ENCODE measurements at places on chromosomes 11 and 22.

DNA sequence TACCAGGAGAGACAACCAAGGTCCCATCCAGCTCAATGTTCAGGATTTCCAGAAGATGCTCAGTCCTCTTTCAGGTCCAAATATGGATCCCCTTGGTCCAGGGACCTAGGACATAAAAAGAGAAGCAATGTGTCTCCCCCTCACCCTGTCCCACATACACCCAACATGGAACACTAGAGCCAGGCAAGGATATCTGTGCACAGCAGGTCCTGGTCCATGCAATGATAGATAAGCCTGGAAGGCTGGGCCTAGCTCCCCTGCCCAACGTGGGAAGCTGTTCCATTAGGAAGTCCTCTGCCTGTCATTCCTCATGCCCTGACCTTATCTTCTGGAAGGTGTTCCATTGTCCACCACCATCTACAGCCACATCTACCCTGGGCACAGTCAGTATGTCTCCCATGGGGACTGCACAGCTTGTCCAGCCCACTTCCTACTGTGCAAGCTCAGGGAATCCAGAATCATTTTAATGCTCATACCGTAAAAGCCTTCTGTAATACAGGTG lies 1434.8 kb downstream of the TBC1D22A start:
- no peak for DNase-seq

DNA sequence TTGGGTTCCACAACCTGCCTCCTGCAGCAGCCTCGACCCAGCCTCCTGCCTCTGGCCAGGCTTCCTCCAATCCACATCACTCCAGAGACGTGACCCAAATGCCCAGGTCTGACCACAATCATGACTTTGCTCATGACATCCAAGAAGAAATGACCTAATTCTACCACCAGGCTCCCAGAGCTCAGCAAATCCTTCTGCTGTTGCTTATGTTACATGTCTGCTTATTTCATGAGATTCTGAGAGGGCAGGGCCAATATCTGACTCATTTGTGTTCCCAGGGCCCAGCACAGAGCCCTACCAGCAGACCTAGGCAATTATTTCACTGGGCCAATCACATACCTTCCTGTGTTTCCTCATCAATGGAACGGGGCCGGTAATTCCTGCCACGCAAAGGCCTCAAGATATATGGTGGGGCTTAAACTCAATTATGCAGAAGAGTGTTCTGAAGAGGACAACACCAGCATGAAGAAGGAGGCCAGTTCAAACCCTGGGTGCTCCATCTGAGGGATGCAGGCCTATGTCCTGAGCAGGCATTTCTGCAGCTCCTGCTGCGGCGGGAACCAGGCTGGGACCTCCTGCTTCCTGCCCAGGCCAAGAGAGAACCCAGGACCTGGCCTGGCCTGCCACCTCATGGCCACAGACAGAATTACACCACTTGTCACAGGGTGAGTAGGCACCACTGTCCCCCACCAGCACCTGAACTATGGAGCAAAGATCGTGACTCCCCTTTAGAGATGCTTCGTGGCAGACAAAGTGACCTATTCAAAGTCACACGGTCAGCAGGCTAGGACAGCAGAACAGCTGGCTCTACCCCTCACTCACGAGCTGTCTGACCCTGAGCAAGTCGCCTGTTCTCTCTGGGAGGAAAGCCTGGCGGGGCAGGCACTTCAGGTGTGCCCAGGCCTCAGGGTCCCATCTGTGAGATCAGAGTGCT lies 5.9 kb downstream of the CENPM start:
- DNase-seq = peak; percentile 91

- no peak for DNase-seq
These were observed 4.3 kb upstream of the OSBPL5 start for GRCh38 chr11:3169255-3170043.

- no peak for DNase-seq
These were observed 27.6 kb upstream of the CD44 start for GRCh38 chr11:35111161-35112055.
